ENCODE measurements at places on chromosomes 4 and X. TPM values are rescaled to one million over a fixed set of nuclear protein-coding genes. Genes with fewer than 3 reads are reported as not detected.

DNA sequence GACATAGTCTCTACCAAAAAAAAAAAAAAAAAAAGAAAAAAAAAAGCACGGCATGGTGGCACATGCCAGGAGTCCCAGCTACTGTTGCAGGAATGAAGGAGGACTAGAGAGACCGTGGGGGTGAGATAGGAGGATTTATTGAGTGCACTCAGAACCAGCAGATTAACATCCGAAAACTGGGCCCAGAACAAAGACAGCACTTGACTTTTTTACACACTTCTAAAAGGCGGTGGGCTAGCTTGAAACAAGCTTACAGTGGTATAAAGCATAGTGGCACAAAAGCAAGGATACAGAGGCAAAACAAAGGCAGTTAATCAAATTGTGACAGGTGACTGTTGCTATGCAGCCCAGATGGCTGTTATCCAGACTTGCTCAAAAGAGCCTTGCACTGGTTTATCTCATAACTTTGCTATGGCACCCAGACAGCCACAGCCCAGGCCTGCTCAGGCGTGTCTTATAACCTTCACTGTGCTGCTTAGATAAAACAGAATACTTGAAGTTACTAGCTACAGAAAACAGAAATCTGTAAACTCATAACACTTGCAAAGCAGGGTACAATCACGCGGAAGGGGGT is 9.9 kb upstream of the PI4K2B start:
- DNase-seq = peak; percentile 47

- DNase-seq = no peak
Measured at GRCh38 chrX:101484135-101484534, 1.1 kb upstream of the ARMCX4 start.

The KCND1 gene
- 0.81 TPM for total RNA-seq

DNA sequence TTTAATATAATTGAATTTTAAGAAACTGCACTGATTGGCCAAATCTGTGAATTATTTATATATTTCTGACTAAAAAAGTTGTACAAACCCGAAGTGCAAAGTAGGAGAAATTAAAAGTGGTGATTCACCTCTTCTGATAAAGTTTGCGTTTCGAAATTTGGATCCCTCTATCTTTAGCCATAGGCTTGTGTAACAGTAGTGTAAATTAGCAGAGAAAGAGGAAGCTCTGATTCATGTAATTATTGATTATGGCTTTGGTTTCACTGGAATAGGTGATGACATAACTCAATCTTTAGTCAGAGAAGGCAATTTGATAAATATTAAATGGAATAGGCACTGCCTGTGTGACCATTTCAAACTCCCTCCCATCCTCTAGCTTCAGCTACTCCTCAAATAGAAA is 717.8 kb upstream of the PCDH7 start:
- DNase-seq = no peak

DNA sequence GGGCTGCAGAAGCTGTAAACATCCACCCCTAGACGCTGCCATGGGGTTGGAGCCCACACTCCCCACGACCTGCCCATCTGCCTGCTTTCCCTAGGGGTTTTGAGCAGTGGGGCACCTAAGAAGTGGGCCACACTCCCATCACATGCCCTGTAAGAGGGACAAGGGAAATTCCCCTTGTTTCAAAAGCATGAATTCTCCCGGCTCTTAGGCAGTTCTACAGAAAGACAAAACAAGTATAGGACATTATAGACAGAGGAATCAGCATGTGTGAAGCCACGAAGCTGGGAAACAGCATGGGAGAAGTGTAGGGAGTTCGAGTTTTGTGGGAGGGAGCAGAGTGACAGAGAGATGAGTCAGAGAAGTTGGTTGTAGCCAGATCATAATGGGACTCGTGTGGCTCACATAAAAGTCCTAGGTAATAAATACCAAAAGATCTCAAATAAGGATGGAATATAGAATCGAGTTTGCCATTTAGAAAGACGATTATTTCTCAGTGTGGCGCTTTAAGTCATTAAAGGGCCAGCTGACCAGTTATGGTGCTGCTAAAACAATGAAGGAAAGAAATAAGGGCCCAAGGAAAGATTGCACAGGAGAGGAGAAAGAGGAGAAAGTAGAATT is 23.9 kb downstream of the APOO start:
- peak; percentile 67 for DNase-seq

DNA sequence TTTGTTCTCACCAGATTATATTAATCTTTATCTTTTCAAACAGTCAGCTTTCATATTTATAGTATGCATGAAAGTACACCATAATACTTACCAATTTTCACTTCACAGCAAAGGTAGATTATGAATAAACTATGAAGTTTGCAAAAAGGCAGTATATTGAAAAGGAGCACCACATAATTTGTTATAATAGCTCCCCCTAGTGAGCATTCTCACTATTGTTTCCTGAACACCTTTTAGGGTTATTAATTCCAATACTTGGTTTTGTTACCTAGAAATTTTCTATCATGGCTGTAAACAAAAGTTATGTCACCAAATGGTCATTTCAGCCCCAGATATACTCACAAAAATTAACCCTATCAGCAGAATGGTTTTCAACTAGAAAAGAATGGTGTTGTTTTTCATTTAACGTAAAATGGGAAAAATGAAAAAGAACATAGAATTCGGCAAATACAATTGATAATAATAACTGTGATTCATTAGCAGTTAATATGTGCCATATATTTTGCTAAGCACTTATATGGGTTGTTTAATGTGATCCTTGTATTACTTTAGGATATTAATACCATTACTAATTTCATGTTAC is 30.2 kb upstream of the NKX6-1 start:
- DNase-seq = peak; percentile 44

- peak; percentile 68 for DNase-seq
Measured at GRCh38 chrX:103941201-103941975, 21.0 kb upstream of the TMSB15B start.

DNA sequence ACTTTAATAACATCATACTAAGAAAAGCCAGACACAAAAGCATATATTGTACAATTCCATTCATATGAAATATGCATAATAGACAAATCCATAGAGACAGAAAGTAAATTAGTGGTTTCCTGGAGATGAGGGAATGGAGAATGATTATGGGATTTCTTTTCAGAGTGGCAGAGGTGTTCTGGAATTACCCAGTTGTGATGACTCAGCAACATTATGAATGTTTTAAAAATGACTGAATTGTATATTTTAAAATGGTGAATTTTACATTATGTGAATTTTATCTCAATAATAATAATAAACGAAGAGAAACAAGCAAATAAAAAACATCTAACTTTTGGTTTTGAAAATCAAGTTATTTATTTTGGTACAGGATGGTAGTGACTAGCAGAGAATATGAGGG is 11.2 kb downstream of the ZXDA start:
- no peak for DNase-seq

DNA sequence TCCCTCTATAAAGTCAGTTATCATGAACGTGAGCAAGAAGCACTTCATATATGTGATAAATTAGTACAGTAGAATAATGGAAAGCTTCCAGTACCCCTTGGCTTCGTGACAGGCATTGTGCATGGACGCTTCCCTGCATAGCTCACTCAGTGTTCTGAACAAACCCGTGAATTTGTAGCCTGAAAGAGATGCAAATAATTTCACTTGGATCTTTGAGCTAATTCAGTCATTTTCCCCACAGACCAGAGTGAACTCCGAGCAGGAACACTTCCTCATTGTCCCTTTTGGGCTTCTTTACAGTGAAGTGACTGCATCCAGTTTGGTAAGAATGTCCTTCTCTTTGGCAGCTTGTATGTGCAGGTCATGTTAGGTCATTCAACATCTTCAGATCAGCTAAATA is 50.1 kb downstream of the ADD1 start:
- peak; percentile 77 for DNase-seq

DNA sequence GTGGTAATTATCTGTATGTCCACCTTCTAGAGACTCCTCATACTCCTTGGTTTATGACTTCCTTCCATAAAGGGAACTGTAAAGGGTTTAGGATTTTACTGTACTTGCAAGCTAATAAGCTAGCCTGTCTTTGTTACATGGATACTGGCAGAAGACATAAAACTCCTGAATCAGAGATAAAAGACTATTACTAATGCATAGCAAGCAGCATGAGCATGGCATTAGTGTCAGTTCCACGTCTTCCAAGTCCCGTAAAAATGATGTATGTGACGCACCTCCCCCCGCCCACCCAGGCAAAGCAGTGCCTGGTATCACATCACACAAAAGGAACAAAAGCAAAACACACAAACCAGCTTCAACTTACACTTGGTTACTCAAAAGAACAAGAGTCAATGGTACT is 71.0 kb downstream of the SLC10A6 start:
- DNase-seq = no peak

DNA sequence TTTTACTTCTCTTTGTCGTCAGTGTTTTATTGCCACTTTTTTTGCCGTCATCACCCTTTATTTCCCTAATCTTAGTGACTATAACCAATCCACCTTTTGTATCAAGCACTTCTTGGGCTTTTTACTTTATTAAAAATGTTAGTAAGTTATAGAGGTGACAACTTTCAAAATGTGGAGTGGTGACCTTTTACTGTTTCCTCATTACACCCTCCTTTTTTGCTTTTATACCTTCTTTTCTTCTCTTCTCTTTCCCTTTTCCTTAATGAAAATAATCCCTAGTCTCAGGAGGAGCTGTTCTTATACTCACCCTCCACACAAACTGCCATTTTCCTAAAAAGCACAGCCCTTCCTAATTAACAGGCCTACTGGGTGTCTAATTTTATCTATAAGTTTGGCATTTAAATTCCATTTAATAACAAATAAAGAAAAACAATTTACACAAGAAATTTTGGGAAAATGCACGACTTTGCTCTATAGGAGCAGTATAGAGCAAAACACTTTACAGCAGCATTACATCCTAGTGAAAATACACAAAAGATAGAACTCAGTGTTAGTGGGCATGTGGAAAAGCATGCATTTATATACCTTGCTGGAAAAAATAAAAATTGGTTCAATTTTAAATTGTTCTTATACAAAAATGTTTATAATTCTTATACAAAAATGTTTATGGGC is 27.3 kb downstream of the BBS12 start:
- DNase-seq = peak; percentile 59

DNA sequence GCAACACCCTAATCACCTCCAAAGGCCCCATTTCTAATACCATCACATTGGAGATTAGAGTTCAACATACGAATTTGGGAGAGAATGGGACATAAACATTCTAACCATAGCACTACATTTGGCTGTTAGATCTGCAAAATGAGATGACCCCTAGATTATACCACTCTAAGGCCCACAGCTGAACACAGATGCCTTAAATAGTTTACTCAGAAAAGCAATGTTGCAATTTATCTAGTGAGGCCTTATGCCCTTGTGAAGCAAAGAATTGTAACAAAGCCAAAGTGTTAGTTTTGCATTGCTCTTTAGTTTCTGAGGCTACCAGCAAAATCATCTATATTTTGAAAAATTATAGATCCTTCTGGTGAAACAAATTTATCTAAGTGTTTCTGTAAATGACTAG is 31.6 kb upstream of the ARHGEF6 start:
- DNase-seq = peak; percentile 15

- DNase-seq = no peak
Measured at GRCh38 chr4:41832961-41833360, 84.4 kb upstream of the PHOX2B start.

GRCh38 chr4:112951362-112952312 is 97.8 kb upstream of the ANK2 start:
- peak; percentile 43 for DNase-seq

The LPAR4 gene
- total RNA-seq = 1.3 TPM

The MAOA gene
- 4.7 TPM for total RNA-seq

DNA sequence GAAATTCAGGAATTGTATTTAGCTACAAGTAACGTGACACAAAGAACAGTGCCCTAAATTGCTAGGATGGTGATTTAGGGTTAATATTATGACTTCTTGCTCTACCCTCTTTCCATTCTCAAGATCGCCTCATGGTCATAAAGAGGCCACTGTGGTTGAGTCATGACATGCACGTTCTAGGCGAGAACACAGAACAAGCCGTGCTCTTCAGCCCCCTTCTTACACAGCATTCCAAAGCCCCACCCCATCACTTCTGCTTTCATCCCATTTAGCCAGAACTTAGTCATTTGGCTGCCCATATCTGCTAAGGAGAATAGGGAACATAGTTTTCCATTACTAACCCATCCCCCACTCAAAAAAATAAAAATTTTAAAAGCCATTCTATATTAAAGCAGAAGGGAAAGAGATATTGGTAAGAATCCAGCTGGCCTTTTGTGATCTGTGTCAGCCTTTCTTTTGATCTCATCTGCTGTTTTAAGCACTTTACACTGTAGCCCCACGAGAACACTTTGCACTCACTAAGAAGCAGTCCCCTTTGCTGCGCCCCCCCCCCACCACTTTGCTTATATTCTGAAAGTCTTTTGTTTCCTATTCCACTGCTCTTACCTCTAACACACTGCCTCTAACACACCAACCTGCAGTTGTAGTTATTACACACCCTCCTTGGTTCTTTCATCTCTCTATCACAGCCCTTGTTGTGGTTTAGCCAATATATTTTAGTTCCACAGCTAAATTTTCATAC is 28.4 kb downstream of the NPNT start:
- no peak for DNase-seq

GRCh38 chr4:78784236-78784865 is 8.2 kb downstream of the BMP2K start:
- DNase-seq = peak; percentile 65

DNA sequence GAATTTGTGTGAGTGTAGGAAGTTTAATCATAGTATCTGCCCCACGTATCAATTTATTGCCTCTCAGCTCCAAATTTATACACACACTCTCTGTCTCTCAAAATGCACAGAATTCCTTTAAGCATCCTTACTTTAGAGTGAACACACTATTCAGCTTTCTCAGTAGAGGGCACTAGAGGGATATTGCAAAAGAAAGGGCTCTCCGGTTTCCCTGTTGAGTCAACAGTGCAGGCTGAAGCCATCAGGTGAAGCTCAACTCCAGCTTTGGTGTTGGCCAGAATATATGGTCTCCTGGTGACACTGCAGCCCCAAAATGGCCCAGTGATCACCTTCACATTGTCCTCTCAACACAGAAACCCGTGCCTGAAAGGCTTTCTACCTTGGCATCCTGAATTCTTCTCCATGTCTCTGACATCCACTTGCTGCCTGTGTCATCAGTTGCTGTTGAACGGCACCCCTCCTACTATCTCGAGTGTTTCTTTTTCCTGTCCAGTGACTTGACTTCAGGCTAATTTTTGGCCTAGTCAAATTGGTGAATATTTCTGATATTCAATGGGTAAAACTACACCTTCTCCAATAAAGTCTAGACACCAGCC is 670.5 kb downstream of the GABRG1 start:
- DNase-seq = no peak

DNA sequence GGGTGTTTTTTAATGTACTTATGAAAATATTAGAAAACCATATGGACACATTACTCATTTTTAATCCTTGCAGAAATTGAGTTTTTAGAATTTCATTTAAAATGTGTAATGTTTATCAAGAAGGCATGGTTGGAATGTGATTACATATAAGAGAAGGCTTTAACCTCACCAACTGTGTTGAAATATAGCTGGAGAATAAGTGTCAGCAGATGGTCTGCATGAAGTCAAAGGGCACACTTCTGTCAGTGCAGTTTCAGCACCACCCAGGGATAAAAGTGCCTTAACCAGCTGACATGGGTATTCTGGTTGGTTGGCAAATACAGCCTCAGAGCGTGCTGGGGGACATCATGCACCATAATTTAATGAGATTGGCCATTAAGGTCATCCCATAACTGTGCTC is 21.2 kb upstream of the ANTXR2 start:
- peak; percentile 48 for DNase-seq

GRCh38 chr4:68167706-68168105 is 38.0 kb upstream of the TMPRSS11F start:
- DNase-seq = no peak

The P2RY8 gene
- total RNA-seq = not detected

GRCh38 chrX:109268340-109268739 is 213.5 kb downstream of the GUCY2F start:
- DNase-seq = no peak

The GPM6B gene
- 0.57 TPM for total RNA-seq

The AWAT2 gene
- total RNA-seq = under 0.01 TPM

The GLRA3 gene
- total RNA-seq = not detected

All from fibroblast of the aortic adventitia (primary cell).